Activated T-helper 17 cell treated with anti-CD3 and anti-CD28 coated beads, Interleukin-2, amount 50 U/mL, for 72 hours (primary cell): ENCODE measurements at places on chromosomes 6 and 20. TPM values are rescaled to one million over a fixed set of nuclear protein-coding genes. Genes with fewer than 3 reads are reported as not detected.

DNA sequence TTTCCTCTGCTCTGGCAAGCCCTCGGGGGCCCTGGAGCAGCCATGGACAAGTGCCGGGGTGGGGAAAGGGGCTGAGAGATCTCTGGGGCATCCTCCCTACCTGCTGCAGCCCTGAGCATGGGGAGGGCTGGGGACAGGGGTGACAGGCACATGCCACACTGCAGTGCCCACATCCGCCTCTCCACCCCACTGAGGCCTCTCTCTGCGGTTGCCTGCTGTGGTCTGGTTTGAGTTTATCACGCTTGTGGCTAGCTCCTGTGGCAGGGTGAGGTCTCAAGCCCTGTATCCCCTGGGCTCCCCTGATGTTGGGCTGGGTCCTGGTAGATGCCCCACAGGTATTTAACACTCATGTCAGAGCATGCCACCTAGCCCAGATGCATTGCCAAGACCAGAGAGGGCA lies 52.9 kb upstream of the MLN start:
- ATAC-seq = peak; percentile 94

DNA sequence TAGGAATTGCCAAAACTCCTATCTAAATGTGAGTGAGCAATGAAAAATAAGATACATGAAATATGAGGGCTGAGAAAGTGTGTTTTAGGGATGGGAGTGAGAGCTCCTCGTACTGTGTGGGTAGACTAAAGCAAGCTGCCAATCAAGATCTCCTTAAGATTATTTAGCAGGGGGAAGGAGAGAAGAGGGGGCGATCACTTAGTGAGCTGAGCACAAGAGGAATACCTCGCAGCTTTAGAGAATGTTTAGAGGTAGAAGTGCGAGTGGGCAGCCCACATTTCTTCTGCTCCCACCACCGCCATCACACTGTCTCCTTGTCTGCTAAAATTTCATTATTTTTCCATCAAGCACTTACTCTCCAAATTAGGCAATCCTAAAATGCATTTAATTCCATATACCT lies 312.6 kb downstream of the ALDH8A1 start:
- no peak for ATAC-seq

- peak; percentile 99 for ATAC-seq
Measured at GRCh38 chr6:636488-636887, 20.4 kb downstream of the HUS1B start.

GRCh38 chr6:56749632-56750151 lies 107.0 kb upstream of the DST start:
- peak; percentile 79 for ATAC-seq

The EPHA7 gene
- total RNA-seq = not detected

The PTCRA gene
- total RNA-seq = not detected

The PRPH2 gene
- total RNA-seq = not detected

The PHACTR1 gene
- 0.05 TPM for total RNA-seq
